MCF 10A (cell line): ENCODE measurements at places on chromosomes 7 and 10. TPM values are rescaled to one million over a fixed set of nuclear protein-coding genes. Genes with fewer than 3 reads are reported as not detected.

Gene RNF32
- 3.0 and 3.6 TPM in 2 replicates for total RNA-seq

GRCh38 chr10:82942286-82943099, 1067.5 kb downstream of the NRG3 start:
- DNase-seq, result peak; percentile 62
- H3K4me1 ChIP-seq, result peaks cover 13% of the 10 kb centered on the region
- no peak overlapping the region for H3K4me3 ChIP-seq
- H3K27me3 ChIP-seq, result no peaks in the 10 kb centered on the region
- H3K27ac ChIP-seq, result peak overlapping the region; percentile 31
- no peaks in the 10 kb centered on the region for H3K36me3 ChIP-seq

- peaks cover 36% of the 10 kb centered on the region for H3K4me1 ChIP-seq
- H3K36me3 ChIP-seq, result peaks cover 6% of the 10 kb centered on the region
- DNase-seq, result no peak
Observed at GRCh38 chr10:17528306-17528862, 74.0 kb upstream of the ST8SIA6 start.

DNA sequence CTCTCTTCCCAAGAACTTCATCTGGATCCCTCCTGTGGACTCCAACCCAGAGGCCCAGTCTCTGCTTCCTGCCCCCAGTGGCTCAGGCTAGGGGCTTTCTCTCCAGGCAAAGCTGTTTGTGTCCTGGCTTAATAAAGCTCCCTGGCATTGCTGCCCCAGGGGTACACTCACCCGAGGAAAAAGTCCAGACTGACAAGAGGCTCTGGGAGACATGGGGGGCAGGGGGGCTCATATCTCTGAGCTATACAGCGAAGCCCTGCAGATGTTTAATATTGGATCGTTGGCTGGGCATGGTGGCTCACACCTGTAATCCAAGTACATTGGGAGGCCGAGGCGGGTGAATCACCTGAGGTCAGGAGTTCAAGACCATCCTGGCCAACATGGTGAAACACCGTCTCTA, 10.7 kb upstream of the COMTD1 start:
- H3K4me1 ChIP-seq, result peaks cover 31% of the 10 kb centered on the region
- no peak overlapping the region for H3K27ac ChIP-seq
- no peaks in the 10 kb centered on the region for H3K36me3 ChIP-seq
- H3K4me3 ChIP-seq, result no peak overlapping the region
- DNase-seq, result no peak

DNA sequence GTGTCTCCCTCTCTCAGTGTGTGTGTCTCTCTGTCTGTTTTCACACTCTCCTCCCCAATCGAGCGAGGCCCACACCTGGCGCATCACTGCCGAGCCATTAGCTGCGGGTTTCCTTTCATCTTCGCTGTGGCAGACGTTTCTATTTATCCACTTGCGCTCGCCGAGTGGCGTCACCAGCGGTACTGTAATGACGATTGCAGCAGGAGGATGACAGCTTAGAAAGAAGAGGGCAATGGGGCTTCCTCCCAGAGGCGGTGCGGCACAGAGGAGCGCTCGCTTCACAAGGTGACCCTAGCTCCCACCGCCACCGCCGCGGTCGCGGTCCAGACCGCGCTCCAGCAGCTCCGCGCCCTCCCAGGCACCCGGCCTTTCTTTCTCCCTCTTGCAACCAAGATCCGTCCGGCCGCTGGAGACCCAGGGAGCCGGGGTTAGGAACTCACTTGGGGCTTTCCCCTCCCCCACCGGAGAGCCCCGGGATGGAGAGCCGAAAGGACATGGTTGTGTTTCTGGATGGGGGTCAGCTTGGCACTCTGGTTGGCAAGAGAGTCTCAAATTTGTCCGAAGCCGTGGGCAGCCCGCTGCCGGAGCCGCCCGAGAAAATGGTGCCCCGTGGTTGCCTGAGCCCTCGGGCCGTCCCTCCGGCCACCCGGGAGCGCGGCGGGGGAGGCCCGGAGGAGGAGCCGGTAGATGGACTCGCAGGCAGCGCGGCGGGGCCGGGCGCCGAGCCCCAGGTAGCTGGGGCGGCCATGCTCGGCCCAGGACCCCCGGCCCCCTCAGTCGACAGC, at the start of gene EVX1:
Gene EVX1 (plus strand): TSS at position 248 of the 785 bp plus-strand sequence. CDS start 229 bp downstream, at position 477.
- peaks cover 5% of the 10 kb centered on the region for H3K36me3 ChIP-seq
- peaks cover 6% of the 10 kb centered on the region for H3K4me1 ChIP-seq

Gene TMEM236
- total RNA-seq, result 0.09 and 0.37 TPM in 2 replicates

Gene GSTO2
- total RNA-seq, result 33.8 and 40.9 TPM in 2 replicates

GRCh38 chr7:148735967-148736366, 37.3 kb downstream of the CUL1 start:
- H3K27ac ChIP-seq, result no peak overlapping the region
- DNase-seq, result no peak
- H3K27me3 ChIP-seq, result no peaks in the 10 kb centered on the region
- H3K36me3 ChIP-seq, result peaks cover 66% of the 10 kb centered on the region

Gene DNAAF5
- total RNA-seq, result 35.6 and 37.6 TPM in 2 replicates

DNA sequence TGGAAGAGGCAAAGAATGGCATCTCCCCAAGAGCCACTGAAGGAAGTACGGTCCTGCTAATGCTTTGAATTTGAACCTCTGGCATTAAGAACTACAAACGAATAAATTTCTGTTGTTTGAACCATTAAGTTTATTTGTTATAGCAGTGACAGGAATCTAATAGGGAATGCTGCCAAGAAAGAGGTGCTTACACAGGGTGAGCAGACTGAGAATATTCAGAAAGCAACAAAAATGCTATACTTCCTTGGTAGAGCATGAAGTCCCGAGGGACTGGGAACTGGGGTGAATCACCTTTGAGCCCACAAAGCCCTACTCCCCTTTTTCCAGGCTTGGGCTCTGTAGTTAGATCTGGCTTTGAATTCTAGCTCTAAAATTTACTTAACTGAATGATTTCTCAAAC, 45.0 kb downstream of the PANK1 start:
- no peak overlapping the region for H3K27ac ChIP-seq
- DNase-seq, result no peak
- no peaks in the 10 kb centered on the region for H3K4me1 ChIP-seq

Gene CCL24
- total RNA-seq, result not detected in 2 replicates

GRCh38 chr7:26329520-26330255, 38.0 kb downstream of the SNX10 start:
- no peak for DNase-seq
- no peaks in the 10 kb centered on the region for H3K27me3 ChIP-seq
- no peaks in the 10 kb centered on the region for H3K36me3 ChIP-seq

GRCh38 chr7:139680676-139681462, 96.9 kb downstream of the HIPK2 start:
- H3K36me3 ChIP-seq, result peaks cover 30% of the 10 kb centered on the region
- H3K27me3 ChIP-seq, result no peaks in the 10 kb centered on the region
- peak; percentile 95 for DNase-seq
- peak overlapping the region; percentile 13 for H3K4me3 ChIP-seq

GRCh38 chr10:35889226-35889625, 247.1 kb upstream of the FZD8 start:
- no peaks in the 10 kb centered on the region for H3K27me3 ChIP-seq
- H3K4me3 ChIP-seq, result no peak overlapping the region
- peaks cover 24% of the 10 kb centered on the region for H3K4me1 ChIP-seq
- peaks cover 6% of the 10 kb centered on the region for H3K36me3 ChIP-seq

GRCh38 chr7:155992538-155992937, 180.3 kb upstream of the SHH start:
- peaks cover 41% of the 10 kb centered on the region for H3K27me3 ChIP-seq
- DNase-seq, result no peak
- no peak overlapping the region for H3K27ac ChIP-seq
- H3K4me1 ChIP-seq, result no peaks in the 10 kb centered on the region

Gene SPDYE1
- not detected in 2 replicates for total RNA-seq

- no peaks in the 10 kb centered on the region for H3K27me3 ChIP-seq
- peak overlapping the region; percentile 68 for H3K4me3 ChIP-seq
- no peak overlapping the region for H3K27ac ChIP-seq
- H3K36me3 ChIP-seq, result no peaks in the 10 kb centered on the region
- DNase-seq, result peak; percentile 59
- peaks cover 16% of the 10 kb centered on the region for H3K4me1 ChIP-seq
Observed at GRCh38 chr7:76397409-76398183, 11.9 kb downstream of the SSC4D start.

DNA sequence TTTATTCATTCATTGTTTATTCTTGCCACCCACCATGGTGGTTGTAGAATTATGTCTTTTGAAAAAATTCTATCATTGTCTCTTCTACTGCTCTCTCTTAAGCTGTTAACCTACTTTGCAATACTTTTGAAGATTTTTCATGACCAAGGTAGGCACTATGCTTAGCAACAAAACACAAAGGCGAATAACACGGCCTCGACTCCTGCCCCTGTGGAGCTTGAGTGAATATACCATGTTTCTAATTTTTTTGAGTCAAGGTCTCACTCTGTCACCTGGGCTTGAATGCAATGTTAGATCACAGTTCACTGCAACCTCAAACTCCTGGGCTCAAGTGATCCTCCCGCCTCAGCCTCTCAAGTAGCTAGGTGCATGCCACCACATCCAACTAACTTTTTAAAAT, 39.4 kb downstream of the APBB1IP start:
- H3K36me3 ChIP-seq, result no peaks in the 10 kb centered on the region
- DNase-seq, result no peak
- no peak overlapping the region for H3K27ac ChIP-seq
- no peaks in the 10 kb centered on the region for H3K4me1 ChIP-seq
- no peak overlapping the region for H3K4me3 ChIP-seq

GRCh38 chr10:132500781-132501415, 36.7 kb upstream of the INPP5A start:
- no peaks in the 10 kb centered on the region for H3K36me3 ChIP-seq
- H3K27me3 ChIP-seq, result peaks cover 13% of the 10 kb centered on the region
- H3K4me3 ChIP-seq, result no peak overlapping the region
- DNase-seq, result no peak

- H3K27me3 ChIP-seq, result no peaks in the 10 kb centered on the region
- no peak overlapping the region for H3K4me3 ChIP-seq
- no peak overlapping the region for H3K27ac ChIP-seq
Observed at GRCh38 chr10:314871-315270, 179.6 kb downstream of the ZMYND11 start.

Gene PDK4
- total RNA-seq, result 1.2 and 1.3 TPM in 2 replicates

DNA sequence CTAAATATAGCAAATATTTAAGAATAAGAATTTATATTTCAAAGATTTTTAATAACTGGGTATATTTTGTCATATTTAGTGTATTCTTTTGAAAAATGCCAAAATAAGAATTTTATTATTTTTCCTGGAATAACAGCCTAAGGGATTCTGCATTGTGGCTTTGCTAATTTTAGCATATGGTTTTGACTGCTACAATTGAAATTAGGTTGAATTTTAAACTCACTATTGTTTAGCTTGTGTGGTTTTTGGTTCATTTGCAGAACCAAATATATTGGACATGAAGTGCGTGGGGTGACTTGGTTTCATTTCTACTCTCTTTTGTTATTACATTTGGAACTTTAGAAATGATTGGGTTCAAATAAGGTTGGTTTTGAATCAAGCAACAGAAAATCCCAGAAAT, 35.5 kb downstream of the ZNF273 start:
- no peak for DNase-seq
- no peaks in the 10 kb centered on the region for H3K36me3 ChIP-seq
- no peaks in the 10 kb centered on the region for H3K27me3 ChIP-seq
- H3K4me3 ChIP-seq, result no peak overlapping the region

- no peak overlapping the region for H3K27ac ChIP-seq
- H3K4me3 ChIP-seq, result no peak overlapping the region
- no peaks in the 10 kb centered on the region for H3K36me3 ChIP-seq
Observed at GRCh38 chr7:120274899-120275298, 1.9 kb downstream of the KCND2 start.

- DNase-seq, result no peak
- no peak overlapping the region for H3K4me3 ChIP-seq
- H3K27ac ChIP-seq, result no peak overlapping the region
- H3K27me3 ChIP-seq, result peaks cover 85% of the 10 kb centered on the region
- H3K36me3 ChIP-seq, result no peaks in the 10 kb centered on the region
- no peaks in the 10 kb centered on the region for H3K4me1 ChIP-seq
Observed at GRCh38 chr7:10085231-10085630, 888.4 kb upstream of the PHF14 start.

GRCh38 chr10:61385231-61386001, 67.8 kb downstream of the TMEM26 start:
- H3K27ac ChIP-seq, result no peak overlapping the region
- H3K36me3 ChIP-seq, result peaks cover 6% of the 10 kb centered on the region
- H3K4me1 ChIP-seq, result no peaks in the 10 kb centered on the region

Gene ARMC10
- 43.4 and 52.0 TPM in 2 replicates for total RNA-seq

DNA sequence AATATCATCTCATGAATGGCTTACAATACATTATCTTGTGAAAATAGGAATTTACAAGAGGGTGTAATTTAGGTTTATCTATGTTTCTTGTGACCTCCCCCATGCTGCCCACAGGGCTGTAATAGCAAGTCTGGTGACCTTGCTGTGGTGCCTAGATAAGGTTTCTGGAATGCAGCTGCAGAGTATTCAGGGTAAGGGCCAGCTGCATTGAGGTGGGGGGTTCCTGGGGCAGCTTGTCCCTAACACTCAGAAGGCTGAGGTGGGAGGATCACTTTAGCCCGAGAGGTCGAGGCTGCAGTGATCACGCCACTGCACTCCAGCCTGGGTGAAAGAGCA, 5.3 kb upstream of the DHTKD1 start:
- no peak for DNase-seq
- no peaks in the 10 kb centered on the region for H3K36me3 ChIP-seq
- peaks cover 7% of the 10 kb centered on the region for H3K4me1 ChIP-seq
- H3K27ac ChIP-seq, result no peak overlapping the region
- H3K4me3 ChIP-seq, result no peak overlapping the region
- no peaks in the 10 kb centered on the region for H3K27me3 ChIP-seq

GRCh38 chr10:31591569-31591968, 272.6 kb downstream of the ZEB1 start:
- H3K4me3 ChIP-seq, result no peak overlapping the region
- H3K27me3 ChIP-seq, result no peaks in the 10 kb centered on the region
- no peak for DNase-seq
- H3K27ac ChIP-seq, result no peak overlapping the region
- no peaks in the 10 kb centered on the region for H3K4me1 ChIP-seq
